ENCODE measurements at places on chromosomes 4 and X.

- no peak for DNase-seq
Observed at GRCh38 chr4:81905971-81906370, 434.3 kb upstream of the RASGEF1B start.

DNA sequence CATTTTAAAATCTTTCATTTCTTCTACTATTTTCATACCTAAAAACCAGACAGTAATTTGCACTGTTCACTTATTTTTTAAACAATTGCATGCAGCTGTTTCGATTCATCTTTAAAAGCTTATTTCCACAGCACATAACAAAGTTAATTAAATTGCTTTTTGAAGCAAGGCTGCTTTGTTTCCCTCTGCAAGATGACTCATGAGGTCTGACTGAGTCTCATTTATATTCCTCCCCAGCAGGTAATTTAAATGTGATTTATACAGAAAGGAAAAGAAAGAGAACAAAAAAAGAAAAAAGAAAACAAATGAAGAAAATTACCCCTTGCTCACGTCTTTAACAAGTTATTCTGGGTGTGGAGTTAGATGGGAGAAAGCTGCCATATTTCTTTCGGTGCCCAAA is 22.8 kb downstream of the VMA21 start:
- no peak for DNase-seq

GRCh38 chr4:82890528-82890900 is 439 bp downstream of the SEC31A start:
- DNase-seq: no peak

DNA sequence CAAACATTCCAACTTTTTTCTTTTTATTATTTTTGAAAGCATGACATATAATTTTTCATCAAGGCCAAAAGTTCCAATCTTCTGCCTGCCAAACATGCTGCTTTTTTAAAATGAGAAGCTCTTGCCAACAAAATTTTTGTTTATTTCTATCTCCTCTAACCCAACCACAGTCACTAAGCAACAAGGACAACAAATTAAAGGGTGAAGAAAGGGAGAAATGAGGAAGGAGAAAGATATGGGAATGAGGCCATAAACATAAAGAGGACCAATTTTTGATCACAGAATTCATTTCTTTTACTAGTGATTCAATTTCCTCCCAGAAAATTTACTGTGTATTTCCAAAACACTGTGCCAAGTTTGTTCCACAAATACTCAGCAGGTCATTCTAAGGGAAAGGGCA is 537.0 kb upstream of the DIAPH2 start:
- DNase-seq: no peak

DNA sequence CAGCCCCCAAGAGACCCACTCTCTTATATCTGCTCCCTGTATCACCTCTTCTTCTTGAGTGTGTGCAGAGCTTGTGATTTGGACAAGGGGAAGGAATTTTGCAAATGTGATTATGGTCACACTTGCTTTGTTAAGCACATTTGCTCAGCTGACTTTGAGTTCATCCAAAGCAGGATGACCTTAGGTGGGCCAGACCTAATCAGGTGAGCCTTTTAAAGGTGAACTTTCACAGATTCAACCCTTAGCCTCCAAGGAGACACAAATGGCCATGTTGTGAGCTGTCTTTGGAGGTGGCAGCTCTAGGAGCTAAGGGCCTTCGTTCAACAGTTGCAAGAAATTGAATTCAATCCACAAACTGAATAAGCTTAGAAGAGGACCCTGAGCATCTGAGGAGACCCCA is 147.8 kb downstream of the DEFB131A start:
- DNase-seq: no peak

- no peak for DNase-seq
Observed at GRCh38 chrX:13432414-13433297, 112.8 kb upstream of the ATXN3L start.

GRCh38 chrX:80246271-80246670 is 174.0 kb upstream of the TENT5D start:
- DNase-seq: no peak

DNA sequence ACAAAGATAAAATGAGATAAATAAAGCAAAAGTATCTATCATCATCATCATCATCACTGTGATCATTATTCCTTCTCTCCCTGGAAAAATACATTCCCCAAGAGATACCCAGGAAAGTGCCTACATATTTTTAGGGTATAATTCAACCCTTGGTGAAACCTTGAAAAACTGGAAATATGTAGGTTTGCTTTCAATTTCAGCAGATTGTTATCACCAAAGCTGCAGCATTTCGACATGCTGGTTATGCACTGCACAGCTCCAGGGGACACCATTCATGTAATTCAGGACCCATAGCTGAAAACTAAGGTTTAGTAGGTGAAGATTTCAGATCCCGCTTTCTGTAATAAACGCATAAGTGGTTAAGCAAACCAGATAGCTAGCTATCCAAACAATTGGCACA is 28.4 kb upstream of the FBXW7 start:
- no peak for DNase-seq

GRCh38 chr4:159374749-159375530 is 272.1 kb downstream of the RAPGEF2 start:
- no peak for DNase-seq

- no peak for DNase-seq
Observed at GRCh38 chrX:136196691-136197155, 49.4 kb downstream of the FHL1 start.

DNA sequence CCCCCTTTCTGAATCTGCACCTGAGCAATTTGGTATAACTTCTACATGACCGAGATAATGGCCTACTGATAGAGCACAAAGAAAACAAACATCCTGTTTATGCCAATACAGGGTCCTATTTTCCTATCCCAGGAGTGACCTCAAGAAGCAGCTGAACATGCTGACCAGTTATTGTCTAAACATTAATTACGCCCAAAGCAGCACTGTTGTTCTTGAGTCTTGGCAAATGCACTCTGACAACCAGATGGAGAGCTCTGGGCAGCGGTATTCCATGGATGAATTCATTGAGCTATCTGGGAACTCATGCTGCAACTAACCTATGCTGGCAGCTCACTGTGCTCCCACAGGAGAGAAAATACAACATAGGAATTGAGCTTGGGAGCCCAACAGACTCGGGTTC is 52.6 kb downstream of the PCYT1B start:
- DNase-seq: no peak

GRCh38 chr4:115334736-115335411 is 221.5 kb upstream of the NDST4 start:
- no peak for DNase-seq

DNA sequence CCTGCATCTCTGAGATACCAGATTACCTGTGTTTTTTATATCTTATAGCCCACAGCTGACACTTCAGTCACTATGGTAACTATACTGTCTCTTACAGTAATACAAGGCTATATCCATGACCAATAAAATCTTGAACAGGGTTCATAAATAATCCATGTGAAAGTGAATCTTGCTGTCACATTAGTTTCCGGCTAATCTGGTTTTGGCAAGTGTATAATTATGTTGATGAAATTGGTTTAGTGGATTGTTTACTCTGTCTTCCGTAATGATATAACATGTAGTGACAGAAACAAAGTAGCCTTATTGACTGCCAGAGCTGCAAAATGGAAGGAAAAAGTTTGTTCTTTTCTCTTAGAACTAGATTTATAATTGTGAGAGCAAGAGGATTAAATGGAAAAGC is 686.6 kb upstream of the PABPC4L start:
- DNase-seq: no peak

DNA sequence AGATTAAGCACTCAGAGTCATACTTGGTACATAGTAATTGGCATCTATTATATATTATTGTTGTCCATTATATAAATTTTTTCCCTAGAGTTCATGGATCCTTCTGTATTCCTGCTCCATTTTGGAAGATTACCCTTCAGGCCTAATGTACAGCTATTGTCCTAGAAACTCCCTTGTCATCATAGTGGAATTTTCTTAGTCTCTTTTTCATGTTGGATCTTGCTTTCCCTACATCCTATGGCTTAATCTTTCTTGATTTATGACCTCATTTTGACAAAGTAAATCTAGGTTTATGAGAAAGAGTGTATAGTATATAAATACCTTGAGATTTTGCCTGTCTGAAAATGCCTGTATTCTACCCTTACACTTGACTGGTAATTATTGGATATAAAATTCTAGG is 22.1 kb downstream of the ARMCX4 start:
- DNase-seq: no peak

- DNase-seq: no peak
Observed at GRCh38 chr4:28444886-28445496, 1584.3 kb downstream of the STIM2 start.

- no peak for DNase-seq
Observed at GRCh38 chr4:179738822-179739221, 2296.6 kb upstream of the AGA start.

DNA sequence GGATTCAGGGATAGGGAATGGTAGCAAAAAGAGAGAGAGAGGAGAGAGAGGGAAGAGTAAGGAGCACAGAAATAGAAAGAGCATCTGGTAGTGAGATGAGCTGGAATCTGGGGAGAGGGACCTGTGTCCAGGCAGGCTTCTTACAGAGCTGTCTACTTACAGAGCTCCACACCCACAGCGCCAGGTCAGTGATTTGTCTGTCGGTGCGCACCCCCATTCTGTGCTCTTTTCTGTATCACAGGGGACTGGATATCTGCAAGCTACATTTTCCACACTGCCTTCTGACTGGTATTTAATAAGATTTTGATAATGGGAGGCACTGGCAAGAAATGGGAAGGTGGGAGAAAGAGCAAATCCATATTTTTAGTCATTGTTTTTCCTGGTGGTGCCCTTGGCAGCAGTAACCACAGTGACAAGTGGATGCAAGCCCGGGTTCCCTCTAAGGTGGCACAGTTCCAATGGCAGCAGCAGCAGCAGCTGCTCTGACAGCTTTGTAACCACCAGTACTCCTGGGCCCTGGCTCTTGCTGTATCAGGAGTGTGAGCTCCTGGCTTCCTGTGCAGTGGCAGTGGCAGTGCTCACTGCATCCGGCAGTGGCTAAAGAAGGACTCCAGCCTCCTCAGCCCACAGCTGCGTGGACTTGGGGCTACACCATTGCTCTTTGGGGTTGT is 300.5 kb downstream of the TRIML1 start:
- DNase-seq: no peak

DNA sequence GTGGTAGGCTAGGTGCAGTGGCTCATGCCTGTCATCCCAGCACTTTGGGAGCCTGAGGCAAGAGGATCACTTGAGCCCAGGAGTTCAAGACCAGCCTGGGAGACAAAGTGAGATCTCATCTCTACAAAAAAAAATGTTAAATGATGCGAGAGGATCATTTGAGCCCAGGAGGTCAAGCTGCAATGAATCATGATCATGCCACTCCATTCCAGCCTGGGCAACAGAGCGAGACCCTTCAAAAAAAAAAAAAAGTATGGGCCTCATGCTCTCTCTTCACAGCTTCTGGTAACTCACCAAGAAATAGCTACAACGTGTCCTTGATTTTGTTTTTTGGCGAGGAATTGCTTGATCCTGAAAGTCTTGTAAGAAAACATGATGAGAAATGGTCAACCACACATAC is 1.3 kb downstream of the ACE2 start:
- DNase-seq: no peak

DNA sequence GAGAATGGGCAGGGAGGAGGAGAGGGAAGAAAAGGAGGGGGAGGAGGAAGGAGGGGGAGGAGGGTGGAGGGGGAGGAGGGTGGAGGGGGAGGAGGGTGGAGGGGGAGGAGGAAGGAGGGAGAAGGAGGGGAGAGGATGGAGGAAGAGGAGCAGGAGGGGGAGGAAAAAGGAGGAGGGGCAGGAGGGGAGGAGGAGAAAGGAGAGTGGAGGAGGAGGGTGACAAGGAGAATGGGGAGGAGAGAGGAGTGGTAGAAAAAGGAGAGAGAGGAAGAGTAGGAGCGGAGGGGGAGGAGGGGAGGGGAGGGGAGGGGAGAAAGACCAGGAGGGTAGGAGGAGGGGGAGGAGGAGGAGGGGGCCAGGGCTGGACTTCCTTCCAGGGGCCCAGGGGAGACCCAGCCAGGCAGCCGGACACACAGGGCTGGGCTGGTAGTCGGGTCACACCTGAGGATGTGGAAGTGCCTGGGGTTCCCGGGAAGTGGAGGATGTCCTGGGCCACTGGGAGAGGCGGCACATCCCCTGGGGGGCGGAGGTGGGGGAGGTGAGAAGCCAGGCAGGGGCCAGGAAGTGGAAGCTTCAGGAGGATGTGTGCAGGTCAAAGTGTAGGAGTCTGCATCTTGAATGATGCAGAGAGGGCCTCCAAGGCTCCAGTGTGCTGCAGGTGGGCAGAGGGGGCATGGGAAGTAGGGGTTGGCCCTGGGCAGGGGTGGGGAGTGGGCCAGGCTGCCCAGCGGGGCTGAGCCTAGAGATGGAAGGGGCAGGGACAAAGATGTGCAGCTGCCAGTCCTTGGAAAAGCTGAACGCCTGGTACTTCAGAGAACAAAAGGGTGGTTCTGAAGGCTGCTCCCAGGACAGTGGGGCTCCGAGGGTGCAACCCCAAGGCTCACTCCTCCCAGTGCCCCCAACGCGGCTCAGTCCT is 18.8 kb downstream of the IL3RA start:
- peak; percentile 11 for DNase-seq

GRCh38 chr4:101801958-101802357 is 11.4 kb downstream of the BANK1 start:
- DNase-seq: no peak

DNA sequence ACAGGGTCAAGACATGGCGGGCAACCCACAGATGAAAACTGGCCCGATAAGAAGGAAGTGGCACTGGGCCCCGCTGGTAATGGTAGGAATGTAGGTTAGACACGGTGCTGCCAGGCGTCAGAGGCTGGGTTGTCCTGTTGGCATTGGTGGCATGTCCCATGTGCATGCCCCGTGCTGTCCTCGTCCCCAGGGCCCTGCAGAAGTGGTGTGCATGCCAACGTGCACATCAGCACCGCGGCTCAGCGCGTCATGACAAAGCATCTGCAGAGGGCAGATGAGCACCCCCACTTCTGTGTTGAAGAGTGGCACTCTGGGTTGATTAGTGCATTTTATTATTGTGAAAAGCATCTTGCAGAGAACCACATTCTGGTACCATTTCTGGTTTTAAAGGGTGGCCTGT is 35.6 kb downstream of the NELFA start:
- no peak for DNase-seq

- no peak for DNase-seq
Observed at GRCh38 chr4:86181585-86181984, 178.3 kb downstream of the MAPK10 start.

DNA sequence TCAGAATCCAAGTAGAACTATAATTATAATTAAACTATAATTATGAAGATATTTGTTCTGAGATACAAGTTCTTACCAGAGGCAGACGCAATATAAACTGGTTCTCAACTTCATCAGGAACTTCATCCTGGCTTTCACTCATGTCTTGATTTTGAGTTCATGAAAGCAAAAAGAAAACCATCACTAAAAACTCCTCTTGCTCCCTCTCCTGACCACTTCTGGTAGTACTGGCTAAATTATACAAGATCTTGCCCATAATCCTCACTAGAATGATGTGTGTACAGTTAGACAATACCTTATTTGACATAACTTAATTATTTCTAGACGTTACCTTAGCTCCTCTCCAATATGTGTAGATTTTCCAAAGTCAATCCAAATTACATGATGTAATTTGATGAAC is 3.7 kb downstream of the TAF7L start:
- peak; percentile 24 for DNase-seq

GRCh38 chr4:26220696-26221095 is 100.1 kb upstream of the RBPJ start:
- no peak for DNase-seq

Data from Jurkat, Clone E6-1 (cell line).